ENCODE measurements at places on chromosomes 1 and 21. TPM values are rescaled to one million over a fixed set of nuclear protein-coding genes. Genes with fewer than 3 reads are reported as not detected.

The HSPB7 gene
- total RNA-seq = 4.3 TPM

The LCE6A gene
- not detected for total RNA-seq

The NTMT2 gene
- total RNA-seq = not detected

The RALGPS2 gene
- total RNA-seq = 41.2 TPM

The C1orf115 gene
- 3.4 TPM for total RNA-seq

The HOOK1 gene
- total RNA-seq = 6.3 TPM

The NBPF15 gene
- 64.8 TPM for total RNA-seq

The RCC1 gene
- total RNA-seq = 16.1 TPM

The RGSL1 gene
- 1.7 TPM for total RNA-seq

The SPATA21 gene
- not detected for total RNA-seq

The ATP6V1G3 gene
- 3.4 TPM for total RNA-seq

The TMEM81 gene
- not detected for total RNA-seq

The ATP1A4 gene
- total RNA-seq = 0.96 TPM

The DEPDC1 gene
- total RNA-seq = 10.8 TPM

The NKAIN1 gene
- not detected for total RNA-seq

The CCDC17 gene
- total RNA-seq = 1.9 TPM

The FCN3 gene
- total RNA-seq = 6.0 TPM

The KCNK2 gene
- 1.9 TPM for total RNA-seq

The IFI44 gene
- 16.1 TPM for total RNA-seq

The OR2M3 gene
- 1.2 TPM for total RNA-seq

The OSCP1 gene
- total RNA-seq = 5.5 TPM

The SLC45A1 gene
- 1.2 TPM for total RNA-seq

The ASPM gene
- total RNA-seq = 12.3 TPM

The RXRG gene
- total RNA-seq = not detected

The CHD5 gene
- total RNA-seq = 2.4 TPM

The OR6N1 gene
- total RNA-seq = 2.2 TPM

The GJC2 gene
- 1.9 TPM for total RNA-seq

The UQCRHL gene
- 0.96 TPM for total RNA-seq

The KCND3 gene
- total RNA-seq = 10.6 TPM

The CELA3B gene
- not detected for total RNA-seq

Data from umbilical cord (tissue), 2 donors.